Immature natural killer cell (primary cell): ENCODE measurements at places on chromosomes 6 and 20. TPM values are rescaled to one million over a fixed set of nuclear protein-coding genes. Genes with fewer than 3 reads are reported as not detected.

- DNase-seq, result peak; percentile 30
These were observed 420 bp downstream of the SOX4 start for GRCh38 chr6:21593927-21594415.

GRCh38 chr20:56627122-56628014, 1.7 kb upstream of the TFAP2C start:
- no peak for DNase-seq

- DNase-seq, result no peak
These were observed 29.1 kb downstream of the SLC13A3 start for GRCh38 chr20:46622165-46622564.

- no peak for DNase-seq
These were observed 90.8 kb downstream of the GMPR start for GRCh38 chr6:16329233-16329632.

DNA sequence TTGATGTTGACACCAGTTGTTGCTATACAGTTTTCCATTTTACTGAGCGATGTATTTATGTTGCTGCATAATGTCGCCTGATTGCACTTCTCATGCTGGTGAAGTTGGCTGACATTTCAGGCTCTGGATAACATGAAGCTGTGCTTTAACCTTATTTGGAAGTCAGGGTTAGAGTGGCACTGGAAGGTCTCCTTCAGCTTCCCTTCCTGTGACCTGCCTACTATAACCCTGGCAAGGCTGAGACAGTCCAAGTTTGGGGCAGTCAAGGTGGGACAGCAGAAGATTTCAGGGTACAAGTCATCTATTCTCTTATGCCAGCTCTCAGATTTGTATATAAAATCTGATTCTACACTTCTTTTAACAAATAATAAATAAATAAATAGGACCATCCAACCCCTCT, 127.6 kb downstream of the AIG1 start:
- no peak for DNase-seq

GRCh38 chr20:44166477-44166876, 20.5 kb downstream of the JPH2 start:
- DNase-seq, result no peak

GRCh38 chr6:167094436-167094819, 28.5 kb upstream of the CCR6 start:
- no peak for DNase-seq

GRCh38 chr20:59777814-59778575, 155.4 kb downstream of the SYCP2 start:
- no peak for DNase-seq

GRCh38 chr6:24907919-24908649, 27.7 kb downstream of the RIPOR2 start:
- DNase-seq, result no peak

DNA sequence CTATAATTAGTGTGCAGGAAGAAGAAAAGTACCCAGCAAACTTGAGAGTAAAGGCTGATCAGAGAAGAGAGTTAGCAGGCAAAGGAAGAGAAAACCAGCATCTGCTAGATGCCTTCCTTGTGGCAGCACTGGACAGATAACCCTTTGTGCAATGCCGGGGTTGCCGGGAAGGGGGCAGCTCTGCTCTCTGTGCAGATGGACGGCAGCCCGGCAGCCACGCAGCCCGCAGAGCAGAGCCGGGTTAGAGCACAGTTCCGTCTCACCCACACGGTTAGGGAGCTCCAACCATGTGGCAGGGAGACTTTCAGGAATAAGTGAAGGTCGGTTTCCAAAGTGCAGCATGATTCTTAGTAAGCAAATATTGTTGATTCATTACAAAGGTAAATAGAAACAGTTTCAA, 80.0 kb upstream of the RPS6KA2 start:
- DNase-seq, result peak; percentile 21

GRCh38 chr20:50415516-50416268, 94.5 kb upstream of the PTPN1 start:
- no peak for DNase-seq

- DNase-seq, result no peak
These were observed 113.2 kb downstream of the MAFB start for GRCh38 chr20:40575851-40576250.

DNA sequence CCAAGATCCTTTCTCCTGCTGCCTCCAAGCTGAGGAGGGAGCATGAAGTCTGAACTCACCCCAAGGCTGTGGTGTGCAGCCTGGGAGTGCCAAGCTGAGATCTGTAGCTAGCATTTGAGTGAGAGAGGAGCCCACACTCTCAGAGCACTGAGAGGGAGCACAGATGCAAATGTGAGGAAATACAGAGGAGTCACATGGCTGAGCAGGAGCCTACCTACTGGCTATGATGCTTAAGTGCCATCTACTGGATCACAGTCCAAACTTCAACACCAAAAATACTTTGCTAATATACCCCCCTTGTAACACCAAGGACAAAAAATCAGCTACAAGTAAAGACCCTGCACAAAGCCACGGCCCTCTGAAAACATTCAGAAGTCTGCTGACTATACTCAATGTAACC, 94.4 kb upstream of the IMPG1 start:
- no peak for DNase-seq

DNA sequence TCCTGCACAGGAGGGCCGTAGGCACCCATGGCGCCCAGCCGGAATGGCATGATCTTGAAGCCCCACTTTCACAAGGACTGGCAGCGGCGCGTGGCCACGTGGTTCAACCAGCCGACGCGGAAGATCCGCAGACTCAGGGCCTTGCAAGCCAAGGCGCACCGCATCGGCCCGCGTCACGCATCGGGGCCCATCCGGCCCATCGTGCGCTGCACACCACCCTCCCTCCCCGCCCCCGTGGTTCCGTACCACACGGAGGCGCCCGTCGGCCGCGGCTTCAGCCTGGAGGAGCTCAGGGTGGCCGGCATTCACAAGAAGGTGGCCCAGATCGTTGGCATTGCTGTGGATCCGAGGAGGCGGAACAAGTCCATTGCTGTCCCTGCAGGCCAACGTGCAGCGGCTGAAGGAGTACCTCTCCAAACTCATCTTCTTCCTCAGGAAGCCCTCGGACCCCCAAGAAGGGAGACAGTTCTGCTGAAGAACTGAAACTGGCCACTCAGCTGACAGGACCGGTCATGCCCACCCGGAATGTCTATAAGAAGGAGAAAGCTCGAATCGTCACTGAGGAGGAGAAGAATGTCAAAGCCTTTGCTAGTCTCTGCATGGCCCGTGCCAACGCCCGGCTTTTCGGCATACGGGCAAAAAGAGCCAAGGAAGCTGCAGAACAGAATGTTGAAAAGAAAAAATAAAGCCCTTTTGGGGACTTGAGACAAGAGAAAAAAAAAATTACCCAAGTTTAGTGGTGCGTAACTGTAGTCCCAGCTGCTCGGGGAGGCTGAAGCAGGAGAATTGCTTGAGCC, 9.9 kb upstream of the NCOA5 start:
- no peak for DNase-seq

DNA sequence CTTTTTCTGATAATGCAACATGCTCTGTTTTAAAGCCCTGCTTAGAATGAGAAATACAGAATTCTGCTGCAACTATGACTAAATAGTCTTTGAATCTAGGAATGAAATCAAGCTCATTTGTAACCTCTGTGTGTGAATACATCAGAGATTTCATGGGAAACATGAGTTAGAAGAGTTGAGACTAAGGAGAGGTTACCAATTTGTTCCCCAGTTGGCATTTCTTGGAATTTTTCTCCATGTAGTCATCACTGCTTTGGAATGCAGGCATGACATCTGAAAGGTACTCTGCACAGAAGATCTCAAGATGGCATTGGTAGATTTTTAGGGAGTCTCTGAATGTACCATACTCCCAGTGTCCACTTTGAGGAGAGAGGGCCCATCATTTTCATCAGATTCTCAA, 237.2 kb downstream of the TFAP2A start:
- no peak for DNase-seq

DNA sequence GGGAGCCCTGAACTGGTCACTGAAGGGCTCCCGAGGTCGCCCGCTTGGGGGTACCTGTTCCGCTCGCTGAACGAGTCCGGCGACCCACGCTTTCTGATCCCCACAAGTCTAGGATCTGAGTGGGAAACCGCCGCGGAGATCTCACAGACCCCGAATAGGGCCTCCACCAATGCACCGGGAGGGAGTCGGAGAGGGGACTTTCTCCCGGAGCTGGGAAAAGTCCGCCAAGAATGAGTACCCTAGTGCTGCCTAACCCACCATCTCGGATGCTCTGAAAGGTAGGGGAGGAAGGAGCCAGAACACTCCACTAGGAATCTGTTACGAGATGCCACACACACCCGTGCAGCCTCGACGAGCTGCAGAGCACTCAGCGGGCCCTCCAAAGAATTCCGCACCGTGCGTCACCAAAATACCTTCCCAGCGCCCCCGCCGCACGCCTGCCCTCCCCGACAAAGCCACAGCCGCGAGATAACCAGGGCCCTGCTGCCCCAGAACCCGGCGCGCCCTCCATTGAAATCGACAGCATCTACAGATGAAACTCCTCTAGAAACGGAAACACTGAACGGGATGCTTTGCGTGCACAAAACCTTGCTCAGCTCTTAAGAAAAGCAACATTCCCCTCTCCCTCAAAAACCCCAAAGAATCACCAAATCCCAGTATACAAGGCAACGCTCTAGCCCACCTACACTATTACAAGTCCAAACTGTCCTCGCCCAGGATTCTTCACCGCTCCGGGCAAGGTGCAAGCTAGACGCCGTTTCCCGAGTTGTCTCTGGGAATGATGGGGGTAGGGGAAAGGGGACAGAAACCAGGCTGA, 686 bp downstream of the COL12A1 start:
- DNase-seq, result no peak

DNA sequence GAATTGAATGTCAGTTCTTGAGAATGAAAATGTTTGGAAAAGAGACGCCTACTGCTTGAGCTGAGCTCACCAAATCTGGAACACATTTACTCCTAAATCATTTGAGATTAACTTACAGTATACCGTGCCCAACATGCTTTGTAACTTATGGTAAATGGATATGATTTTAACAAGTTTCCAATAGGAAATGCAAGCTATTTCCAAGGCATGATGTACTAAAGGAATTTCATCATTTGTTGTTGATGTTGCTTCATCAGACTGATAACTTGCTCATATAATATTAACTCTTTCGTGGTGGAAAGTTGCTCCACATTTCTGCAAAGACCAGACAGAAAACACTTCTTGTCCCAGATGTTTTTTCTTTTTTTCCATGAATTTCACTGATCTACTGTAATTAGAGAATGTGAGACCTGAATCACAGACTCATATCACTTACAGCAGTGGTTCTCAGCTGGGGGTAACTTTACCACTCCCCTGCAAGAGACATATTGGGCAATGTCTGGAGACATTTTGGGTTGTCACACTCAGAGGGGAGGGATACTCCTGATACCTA, 116.6 kb upstream of the TRAF3IP2 start:
- no peak for DNase-seq

DNA sequence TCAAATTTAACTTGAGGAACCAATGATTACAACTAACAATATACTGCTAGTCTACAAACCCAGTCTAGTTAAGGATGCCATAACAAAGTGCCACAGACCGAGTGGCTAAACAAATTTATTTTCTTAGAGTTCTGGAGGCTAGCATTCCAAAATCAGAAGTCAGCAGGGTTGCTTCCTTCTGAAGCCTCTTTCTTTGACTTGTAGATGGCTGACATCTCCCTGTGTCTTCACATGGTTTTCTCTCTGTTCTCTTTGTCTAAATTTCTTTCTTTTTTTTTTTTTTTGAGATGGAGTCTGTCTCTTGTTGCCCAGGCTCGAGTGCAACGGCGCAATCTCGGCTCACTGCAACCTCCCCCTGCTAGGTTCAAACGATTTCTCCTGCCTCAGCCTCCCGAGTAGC, 56.1 kb downstream of the NCOA3 start:
- no peak for DNase-seq

GRCh38 chr6:137637121-137637520, 142.9 kb upstream of the OLIG3 start:
- DNase-seq, result no peak

- DNase-seq, result no peak
These were observed 291.5 kb downstream of the TBC1D32 start for GRCh38 chr6:121042766-121043165.

- no peak for DNase-seq
These were observed 10.0 kb downstream of the BPIFB2 start for GRCh38 chr20:33017542-33017941.

DNA sequence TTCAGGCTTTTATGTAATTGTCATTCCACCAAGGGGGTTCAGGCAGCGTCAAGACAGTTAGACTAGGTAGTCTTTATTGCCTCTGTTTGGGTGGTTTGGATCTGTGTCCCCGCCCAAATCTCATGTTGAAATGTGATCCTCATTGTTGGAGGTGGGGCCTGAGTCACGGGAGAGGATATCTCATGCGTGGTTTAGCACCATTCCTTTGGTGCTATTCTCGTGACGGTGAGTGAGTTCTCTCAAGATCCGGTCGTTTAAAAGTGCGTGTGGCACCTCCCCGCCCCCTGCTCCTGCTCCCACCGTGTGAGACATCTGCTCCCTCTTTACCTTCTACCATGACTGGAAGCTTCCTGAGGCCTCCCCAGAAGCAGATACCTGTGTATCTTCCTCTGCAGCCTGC, 51.3 kb upstream of the FOXC1 start:
- DNase-seq, result peak; percentile 50

DNA sequence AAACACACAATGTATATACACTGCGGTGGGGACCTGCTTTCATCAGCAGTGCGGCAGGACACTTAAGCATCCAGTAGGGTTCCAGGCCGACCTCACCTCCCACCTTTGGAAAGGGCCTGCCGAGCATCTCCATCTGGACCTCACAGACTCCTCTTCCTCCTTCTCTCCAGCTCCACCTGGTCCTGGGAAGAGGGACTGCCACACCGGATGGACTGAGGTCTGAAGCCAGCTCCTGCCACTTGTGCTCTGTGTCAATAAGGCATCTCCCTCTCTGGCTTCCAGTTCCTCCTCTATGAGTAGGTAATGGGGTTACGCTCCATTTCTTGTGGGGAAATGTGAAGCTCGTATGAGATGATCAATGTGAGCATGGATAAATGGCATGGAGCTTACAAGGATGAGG, 19.1 kb upstream of the NNAT start:
- no peak for DNase-seq

Gene SPTLC3
- 1.4 TPM for polyA plus RNA-seq

Gene PBOV1
- polyA plus RNA-seq, result not detected

Gene RAET1G
- polyA plus RNA-seq, result not detected

Gene PDE10A
- polyA plus RNA-seq, result not detected

Gene CST2
- not detected for polyA plus RNA-seq

Gene PACRG
- not detected for polyA plus RNA-seq

Gene ZSCAN23
- not detected for polyA plus RNA-seq

Gene ANKEF1
- 1.3 TPM for polyA plus RNA-seq

Gene C20orf141
- not detected for polyA plus RNA-seq

Gene MYBL2
- polyA plus RNA-seq, result not detected

Gene TRIM26
- polyA plus RNA-seq, result 11.6 TPM

Gene GNL1
- 38.6 TPM for polyA plus RNA-seq

Gene APOBEC2
- not detected for polyA plus RNA-seq

Gene PTK6
- polyA plus RNA-seq, result not detected

Gene BANF2
- polyA plus RNA-seq, result not detected

Gene PROKR2
- not detected for polyA plus RNA-seq

Gene GPLD1
- polyA plus RNA-seq, result not detected

Gene UST
- 3.7 TPM for polyA plus RNA-seq

Gene SLC17A1
- not detected for polyA plus RNA-seq

Gene PPP1R3D
- 2.8 TPM for polyA plus RNA-seq

Gene NKAIN4
- not detected for polyA plus RNA-seq
